ENCODE measurements at places on chromosomes 3 and 15.

- peak; percentile 49 for DNase-seq
Observed at GRCh38 chr3:52240059-52240885, 1.3 kb upstream of the TWF2 start.

DNA sequence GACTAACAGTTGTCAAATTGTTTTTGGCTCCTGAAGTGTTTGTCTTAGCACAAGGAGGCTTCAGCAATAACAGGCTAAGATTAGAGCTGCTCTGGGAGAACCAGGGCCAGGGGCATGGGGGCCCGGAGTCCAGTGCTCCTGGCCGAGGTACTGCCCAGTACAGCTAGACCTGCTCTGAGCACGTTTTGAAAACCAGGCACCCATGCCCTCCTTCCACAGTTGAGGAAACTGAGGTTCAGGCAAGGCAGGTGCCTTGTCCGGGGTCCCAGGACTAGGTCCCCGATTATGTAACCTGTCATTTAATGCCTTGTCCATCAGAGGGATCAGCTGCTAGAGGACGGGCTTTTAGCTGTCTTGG is 19.2 kb downstream of the KBTBD13 start:
- DNase-seq: no peak

DNA sequence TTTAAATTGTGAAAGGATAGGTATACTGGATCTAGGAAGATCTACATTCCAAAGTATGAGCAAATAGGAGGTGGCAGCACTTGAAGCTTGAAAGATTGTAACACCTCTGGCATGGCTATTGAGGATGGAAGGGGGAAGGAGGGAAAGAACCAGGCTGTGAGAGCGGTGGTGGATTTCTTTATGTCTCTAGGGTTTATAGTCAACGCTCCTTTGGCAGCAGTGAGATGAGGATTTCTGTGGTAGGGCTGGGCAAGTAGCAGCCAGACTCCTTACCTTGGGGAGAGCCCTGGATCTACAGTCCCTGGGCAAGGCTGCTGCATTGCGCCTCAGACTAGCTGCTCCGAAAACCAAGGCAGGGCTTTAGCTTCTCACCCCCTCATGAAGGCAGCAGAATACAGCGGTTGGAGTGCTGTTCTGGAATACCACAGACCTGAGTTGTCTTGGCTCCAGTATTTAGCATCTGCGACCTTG is 53.2 kb downstream of the MEF2A start:
- no peak for DNase-seq

DNA sequence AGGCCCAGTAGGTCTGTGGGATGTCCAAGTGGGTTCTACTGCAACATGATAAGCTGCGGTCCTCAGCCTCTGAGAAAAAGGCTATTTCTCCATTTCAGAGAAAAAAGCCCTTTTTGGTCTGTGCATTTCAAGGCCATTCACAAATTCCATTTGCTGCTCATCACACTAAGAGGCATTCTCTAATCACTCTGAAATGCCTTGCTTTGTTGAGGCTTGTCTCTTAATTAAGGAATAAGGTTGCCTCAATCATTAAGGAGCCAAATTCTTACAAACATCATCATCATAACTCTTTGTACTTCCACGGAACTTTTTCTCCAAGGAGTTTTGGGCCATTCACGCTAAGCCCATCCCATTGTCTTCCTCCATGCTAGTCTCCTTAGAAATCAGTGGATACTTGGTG is 74.4 kb downstream of the BOC start:
- no peak for DNase-seq

DNA sequence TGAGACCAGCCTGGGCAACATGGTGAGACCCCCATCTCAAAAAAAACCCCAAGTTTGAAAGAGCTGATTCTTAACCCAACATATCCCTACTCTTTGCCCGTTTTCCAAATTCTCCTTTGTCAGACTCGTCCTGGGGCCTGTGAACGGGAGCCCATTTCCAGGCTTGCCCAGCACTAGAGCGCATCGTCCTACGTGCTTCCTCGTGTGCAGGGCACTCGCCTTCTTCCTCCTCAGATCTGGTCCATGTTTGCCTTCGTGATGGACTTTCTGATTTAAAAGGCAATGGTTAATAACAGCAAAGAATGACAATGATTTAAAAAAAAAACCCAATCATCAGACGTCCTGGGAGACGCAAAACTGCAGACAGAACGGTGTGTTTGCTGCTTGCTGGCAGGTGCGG is 10.1 kb downstream of the MELTF start:
- DNase-seq: no peak

- no peak for DNase-seq
Observed at GRCh38 chr3:133575086-133575485, 1.6 kb downstream of the CDV3 start.

GRCh38 chr3:161848376-161848775 is 351.8 kb downstream of the OTOL1 start:
- DNase-seq: no peak
